Kidney (tissue), 22 donors: ENCODE measurements at places on chromosomes 11 and 22.

GRCh38 chr11:90594658-90595057 is 371.8 kb upstream of the CHORDC1 start:
- DNase-seq, result no peak

- peak; percentile 94 for DNase-seq
These were observed 4.1 kb downstream of the ST3GAL4 start for GRCh38 chr11:126359431-126360048.

DNA sequence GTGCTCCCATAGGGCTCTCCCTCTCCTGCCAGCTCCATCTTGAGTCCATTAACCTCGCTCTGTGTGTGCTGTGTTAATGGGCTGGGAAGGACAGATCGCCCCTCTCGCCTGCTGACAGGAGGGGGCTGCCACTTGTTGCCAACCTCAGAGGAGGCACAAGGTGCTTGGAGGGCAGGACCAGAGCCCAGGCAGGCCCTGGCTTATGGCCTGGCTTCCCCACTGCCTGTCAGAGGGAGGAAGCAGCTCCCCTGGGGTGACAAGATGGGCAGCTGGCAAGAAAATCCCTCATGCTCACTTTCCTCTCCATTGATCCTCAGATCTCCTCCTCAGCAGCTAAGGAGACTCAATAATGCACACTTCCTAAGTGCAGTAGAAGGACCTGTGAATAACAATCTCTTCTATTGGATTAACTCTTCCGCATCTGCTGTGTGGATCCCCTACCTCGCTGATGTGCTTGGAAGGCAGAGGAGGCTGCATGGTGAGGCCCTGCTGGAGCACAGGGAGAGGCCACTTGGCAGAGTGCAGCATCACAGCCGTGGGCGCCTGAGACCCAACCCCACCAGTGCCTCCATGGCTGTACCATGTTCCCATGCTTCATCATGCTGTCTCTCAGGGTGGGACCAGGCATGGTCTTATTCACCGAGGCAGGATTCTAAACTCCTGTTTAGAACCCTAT is 70.3 kb downstream of the TRIM29 start:
- DNase-seq, result no peak

DNA sequence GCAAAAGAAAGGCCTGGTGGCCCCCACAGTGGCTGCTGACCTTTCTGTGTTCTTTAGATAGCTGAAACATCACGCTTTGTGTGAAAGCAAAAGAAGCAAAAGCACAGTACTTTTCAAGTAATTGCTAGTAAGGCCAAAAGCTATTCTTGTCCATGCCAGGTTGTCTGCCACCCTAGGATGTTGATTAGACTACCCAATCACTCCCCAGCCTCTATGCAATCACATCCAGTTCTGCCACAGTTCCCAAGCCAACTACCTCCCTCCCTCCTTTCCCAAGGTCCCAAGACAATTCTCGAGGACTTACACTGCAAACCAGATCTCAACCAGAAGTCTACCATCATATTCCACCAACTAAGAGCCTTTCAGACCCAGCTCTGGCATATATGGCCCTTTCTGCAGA is 46.2 kb downstream of the RDX start:
- DNase-seq, result no peak

DNA sequence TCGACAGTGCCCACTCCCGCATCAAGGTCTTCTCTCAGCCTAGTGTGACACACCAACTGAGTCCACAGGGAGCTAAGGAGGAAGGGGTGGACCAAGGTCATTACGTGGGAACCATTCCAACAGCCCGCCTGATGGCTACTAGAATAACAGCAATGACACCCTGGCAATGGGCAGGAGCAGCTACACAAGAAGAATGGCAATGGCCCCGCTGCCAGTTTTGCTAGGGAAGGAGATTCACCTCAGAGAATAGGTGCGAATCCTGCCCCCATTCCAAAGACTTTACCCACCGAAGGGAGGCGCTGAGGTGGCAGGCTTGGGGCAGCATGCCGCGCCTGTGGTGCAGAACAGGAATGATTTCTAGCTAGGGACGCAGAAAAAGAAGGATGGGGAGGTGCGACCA is 9.1 kb downstream of the WT1 start:
- DNase-seq, result peak; percentile 44
